Cortex of kidney (tissue), 1 donor: ENCODE measurements at places on chromosomes 3 and 15.

- no peak for DNase-seq
Observed at GRCh38 chr15:65303687-65304380, 643 bp upstream of the RNU5B-1 start.

DNA sequence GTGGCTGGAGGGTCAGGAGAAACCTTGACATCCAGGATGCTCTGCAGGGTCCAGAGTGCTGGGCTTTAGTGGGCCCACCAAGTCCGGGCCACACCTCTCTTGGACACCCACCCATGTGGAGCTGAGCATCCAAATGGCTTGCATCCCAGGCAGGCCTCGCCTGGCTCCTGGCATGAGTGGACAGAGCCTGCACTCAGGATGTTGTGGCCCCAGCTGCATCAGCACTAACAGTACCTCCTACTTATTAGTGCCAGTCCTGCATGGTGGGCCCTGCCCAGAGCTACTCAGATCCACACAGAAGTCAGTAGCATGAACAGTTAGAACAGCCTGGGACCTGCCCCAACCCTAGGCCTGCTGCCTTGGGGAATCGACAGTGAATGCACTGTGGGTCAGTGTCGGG is 42.2 kb upstream of the MRPS22 start:
- DNase-seq: no peak

DNA sequence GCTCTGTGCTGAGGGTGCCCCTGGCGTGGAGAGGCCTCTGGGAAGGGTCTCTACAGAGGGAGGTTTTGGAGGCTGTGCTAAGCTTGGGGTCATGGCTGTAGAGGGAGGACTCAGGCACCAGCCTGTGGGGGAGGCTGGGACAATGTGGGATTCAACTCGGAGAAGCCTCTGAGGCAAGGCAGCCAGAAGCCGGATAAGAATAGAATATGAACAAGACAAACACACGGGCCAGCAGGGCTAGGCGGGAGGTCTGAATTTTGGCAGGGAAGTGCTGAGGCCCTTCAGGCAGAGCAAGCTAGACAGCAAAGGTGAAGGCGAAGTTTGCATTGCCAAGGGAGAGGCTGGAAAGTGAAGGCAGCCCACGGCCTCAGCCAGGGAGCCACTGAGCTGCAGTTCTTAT is 612.1 kb upstream of the NR2F2 start:
- no peak for DNase-seq

- no peak for DNase-seq
Observed at GRCh38 chr3:14439501-14440167, 37.2 kb downstream of the SLC6A6 start.

- no peak for DNase-seq
Observed at GRCh38 chr15:41810651-41811431, 17.1 kb upstream of the JMJD7 start.

GRCh38 chr3:114214542-114215341 is 22.6 kb downstream of the ZNF80 start:
- no peak for DNase-seq
